ENCODE measurements at places on chromosomes 6 and 20.

DNA sequence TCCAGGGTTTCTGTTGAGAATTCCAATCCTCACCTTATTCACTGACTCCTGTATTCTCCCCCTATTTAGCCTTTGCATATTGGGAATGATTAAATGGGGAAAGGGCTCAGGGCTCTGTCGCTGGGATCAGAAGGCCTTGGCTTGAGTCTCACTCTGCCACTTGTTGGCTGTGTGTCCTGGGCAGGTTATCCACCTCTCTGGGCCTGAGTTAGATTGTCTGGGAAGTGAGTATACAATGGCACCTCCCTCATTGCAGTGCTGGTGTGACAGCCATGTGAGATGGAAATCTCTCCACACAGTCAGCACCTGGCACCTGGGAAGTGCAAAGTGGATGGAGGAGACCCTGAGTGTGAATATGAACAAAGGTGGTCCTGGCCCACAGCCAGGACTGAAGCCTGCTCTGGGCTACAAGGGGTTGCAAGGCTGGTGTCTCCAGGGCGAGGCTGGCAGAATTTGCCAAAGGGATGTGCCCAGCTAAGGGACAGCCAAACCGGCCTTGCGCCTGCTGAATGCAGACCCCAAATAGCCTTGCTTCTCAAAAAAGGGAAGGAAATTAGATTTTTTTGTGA lies 200.0 kb upstream of the PMEPA1 start:
- DNase-seq = no peak

DNA sequence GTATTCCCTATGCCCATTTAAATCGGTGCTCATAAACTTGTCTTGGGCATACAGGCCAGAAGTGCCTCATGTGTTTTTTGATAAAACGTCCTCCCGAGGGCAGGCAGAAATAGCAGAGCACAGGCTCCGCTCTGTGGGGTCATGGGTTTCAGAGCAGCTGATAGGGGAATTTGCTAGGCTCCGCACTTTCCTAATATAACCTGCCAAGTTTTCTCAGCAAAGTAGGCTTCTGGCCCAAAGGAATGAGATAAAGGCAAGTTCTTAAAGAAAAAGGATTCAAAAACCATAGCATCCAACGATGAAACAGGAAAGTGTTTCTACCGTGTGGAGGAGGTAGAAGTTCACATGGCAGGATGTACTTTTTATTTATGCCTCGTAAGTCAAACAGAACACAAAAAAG lies 69.8 kb upstream of the RALGAPA2 start:
- no peak for DNase-seq

DNA sequence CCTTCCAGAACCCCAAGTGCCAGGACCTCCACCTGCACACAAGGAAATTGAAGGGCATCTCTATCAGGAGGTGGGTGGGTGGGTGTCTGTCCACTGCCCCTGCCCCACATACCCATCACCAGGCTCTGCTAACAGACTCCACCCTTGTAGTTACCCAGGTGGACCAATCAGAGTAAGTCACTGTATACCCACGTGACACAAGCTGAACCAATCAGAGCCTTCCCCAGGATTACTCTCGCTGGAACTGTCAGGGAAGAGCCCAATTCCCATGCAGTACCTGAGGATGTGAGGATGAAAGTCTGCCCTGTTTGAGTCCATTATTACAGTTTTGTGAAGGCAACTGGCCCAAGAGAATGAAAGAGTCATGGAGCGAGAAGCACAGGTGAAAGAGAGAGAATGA lies 4.2 kb downstream of the OCSTAMP start:
- DNase-seq = no peak

- DNase-seq = no peak
Measured at GRCh38 chr6:119713903-119714302, 364.3 kb upstream of the MAN1A1 start.

DNA sequence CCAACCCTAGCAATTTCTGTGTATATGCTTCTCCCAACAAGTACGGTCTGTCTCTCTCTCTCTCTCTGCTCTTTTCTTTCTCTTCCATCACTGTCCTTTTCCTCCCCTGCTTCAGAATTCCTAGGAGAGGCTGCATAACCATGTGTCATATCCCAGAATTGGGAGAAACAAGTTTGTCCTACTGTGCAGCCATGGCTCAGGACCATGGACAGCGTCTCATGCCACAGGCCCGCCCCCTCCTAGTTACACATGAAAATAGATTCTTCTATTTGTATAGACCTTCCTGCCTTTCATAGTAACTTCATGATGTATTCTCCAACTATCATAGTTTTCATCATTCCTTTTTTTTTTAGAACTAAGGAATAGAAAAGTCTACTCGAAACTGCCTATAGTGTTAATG lies 98.0 kb downstream of the FNDC1 start:
- no peak for DNase-seq

DNA sequence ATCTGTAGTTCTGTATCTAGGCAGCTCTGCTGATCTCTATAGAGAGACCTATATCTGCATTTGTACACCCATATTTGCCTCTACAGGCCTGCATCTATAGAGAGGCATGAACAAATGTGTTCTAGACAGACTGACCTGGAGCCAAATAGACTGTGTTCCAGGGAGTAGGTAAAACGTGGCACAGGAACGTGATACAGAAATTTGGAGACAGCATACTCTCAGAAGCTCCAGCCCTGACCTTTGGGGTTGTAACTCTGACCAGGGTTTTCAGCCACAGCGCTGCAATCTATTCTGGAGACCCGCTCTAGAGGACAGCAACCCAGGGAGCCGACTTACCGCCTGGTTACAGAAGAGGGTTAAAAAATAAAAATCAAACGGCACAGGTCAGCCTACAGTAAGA lies 983 bp downstream of the RBBP9 start:
- no peak for DNase-seq

- no peak for DNase-seq
Measured at GRCh38 chr6:4655196-4656025, 120.8 kb upstream of the CDYL start.

DNA sequence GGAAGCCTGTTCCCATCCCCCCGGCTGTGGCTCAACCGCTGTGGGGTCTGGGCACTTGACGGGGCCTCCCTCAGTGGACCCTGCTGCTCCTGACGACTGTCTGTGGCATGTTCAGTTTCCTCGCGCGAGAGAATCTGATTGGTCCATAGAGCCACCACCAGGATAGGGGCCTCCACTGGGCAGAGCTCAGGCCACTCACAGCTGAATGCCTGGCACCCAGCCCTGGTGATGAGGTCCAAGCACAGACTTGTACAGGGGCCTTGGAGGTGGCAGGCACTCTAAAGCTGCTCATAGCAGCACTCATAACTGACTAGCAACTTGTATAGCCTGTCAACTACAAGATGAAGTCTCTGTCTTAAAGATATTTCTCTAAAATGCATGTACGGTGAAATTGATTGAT lies 368.1 kb downstream of the NRN1 start:
- DNase-seq = no peak

DNA sequence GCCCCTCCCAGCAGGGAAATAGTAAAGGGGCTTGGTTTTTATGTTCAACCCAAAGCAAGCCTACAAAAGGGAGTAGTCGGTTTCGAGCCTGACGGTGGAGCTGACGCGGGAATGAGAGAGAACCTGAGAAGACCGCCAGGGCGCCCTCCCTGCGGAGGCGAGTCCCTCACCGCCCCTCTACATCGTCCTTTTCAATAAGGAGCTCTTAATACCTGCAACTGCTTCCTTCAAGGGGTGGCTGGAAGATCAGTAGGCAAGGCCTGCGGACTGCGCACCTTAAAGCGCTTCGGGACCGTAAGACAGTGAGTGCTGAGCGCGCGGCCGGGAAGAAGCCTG lies 709 bp upstream of the ZNF76 start:
- no peak for DNase-seq

GRCh38 chr6:31497531-31498476 lies at the start of gene MICB:
TSS of gene MICB (plus strand) at chr6:31498145. CDS start at chr6:31498194, 49 bp downstream.
- DNase-seq = peak; percentile 56

GRCh38 chr6:135633573-135633972 lies 136.0 kb upstream of the AHI1 start:
- no peak for DNase-seq

DNA sequence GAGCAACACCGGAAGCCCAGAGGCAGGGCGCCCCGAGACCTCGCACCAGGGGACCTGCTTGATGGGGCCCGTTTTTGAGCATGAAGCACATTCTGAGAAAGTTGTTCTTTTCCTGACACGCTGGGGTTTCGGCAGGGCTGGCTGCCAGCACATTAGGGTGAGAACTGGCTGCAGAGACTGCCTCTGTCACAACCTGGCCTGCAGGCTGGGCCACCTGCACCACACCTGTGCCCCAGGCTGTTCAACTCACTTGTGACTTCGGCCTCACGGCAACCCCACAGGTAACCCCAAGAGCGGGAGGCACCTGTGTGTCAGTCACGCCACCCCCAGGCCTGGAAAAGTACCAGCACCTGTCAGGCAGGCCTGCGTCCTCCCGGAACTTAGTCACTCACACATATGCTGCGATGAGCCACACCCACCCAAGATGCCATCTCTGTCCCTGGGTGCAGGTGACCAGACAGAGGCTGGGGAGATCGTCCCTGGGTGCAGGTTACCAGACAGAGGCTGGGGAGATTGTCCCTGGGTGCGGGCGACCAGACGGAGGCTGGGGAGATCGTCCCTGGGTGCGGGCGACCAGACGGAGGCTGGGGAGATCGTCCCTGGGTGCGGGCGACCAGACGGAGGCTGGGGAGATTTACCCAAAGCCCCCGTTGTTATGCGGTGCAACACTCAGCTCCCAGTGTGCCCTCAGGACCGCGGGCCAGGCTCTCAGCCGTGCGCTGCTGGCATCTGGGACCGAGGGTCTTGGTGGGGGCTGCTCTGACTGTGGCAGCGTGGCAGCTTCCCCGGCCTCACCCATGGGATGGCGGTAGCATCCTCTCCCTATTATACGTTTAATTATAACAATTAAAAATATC lies 82.5 kb upstream of the BHLHE23 start:
- no peak for DNase-seq

DNA sequence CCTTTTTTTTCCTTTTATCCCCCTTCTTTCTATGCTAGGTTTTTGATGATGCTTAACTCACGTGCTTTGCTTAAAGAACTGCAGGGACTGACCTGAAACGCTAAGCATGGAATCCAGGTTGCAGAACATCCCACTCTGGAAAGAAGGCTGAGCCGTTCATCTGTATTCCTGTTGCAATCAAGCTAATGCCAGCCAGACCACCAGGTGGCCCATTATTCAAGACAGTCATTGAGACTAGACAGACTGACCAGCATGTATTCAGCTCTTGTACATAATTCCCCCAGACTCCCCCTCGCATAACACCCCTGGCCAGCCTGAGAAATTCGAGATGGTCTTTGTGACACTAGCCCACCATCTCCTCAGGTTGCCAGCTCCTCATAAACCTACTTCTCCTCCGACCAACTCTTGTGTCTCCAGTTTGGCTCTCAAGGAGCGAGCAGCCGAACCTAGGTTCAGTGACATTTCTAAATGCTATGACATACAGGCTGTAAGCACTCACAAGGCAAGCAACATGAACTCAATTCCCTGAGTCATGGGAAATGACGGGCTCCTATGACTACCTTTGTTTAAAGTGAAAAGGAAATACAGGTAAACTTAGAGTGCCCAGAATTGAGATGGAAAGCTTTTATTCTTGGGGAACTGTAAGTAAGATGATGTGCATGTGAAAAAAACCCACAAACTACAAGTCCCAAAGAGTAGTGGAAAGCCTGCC lies 309.3 kb upstream of the CDYL start:
- no peak for DNase-seq

GRCh38 chr6:157614026-157614568 lies 208.9 kb upstream of the SNX9 start:
- no peak for DNase-seq
